ENCODE measurements at places on chromosomes 1 and 21. TPM values are rescaled to one million over a fixed set of nuclear protein-coding genes. Genes with fewer than 3 reads are reported as not detected.

The LAPTM5 gene
- 3.4 TPM for total RNA-seq

GRCh38 chr1:36866169-36866814 is 168.0 kb downstream of the GRIK3 start:
- DNase-seq = no peak

DNA sequence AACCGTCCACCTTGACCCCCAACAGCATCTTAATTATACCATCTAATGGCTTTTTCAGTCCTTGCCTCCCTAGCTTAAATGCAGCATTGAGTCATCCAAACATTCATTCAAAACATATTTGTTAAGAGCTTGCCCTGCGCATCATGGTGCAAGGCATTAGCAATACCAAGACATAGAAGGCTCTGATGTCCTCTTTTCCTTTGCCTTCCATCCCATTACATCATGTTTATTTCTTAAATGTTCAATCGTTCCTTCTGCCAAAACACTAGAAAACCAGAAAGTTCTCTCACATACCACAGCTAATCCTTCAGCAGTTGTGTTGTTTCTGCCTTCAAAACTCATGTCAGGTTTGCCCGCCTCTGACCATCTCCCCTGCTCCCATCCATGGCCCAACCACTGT is 29.8 kb upstream of the VTCN1 start:
- DNase-seq = no peak

DNA sequence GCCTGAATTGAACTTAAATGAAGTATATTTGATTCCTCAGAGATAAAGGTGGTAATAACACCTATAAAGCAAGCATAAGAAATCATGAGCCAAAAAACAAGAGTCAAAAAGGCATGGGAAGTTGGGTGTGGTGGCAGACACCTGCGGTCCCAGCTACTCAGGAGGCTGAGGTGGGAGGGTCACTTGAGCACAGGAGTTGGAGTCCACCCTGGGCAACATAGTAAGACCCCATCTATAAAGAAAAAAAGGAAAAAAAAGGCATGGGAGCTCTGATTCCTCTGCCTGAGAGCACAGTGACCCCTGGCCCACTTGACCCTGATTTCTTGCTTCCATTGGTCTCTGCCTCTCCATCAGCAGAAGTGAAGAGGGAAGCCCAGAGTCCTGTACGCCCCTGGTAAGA is 40.3 kb downstream of the MT1HL1 start:
- no peak for DNase-seq

The ACTA1 gene
- total RNA-seq = not detected

The LCE6A gene
- total RNA-seq = not detected

DNA sequence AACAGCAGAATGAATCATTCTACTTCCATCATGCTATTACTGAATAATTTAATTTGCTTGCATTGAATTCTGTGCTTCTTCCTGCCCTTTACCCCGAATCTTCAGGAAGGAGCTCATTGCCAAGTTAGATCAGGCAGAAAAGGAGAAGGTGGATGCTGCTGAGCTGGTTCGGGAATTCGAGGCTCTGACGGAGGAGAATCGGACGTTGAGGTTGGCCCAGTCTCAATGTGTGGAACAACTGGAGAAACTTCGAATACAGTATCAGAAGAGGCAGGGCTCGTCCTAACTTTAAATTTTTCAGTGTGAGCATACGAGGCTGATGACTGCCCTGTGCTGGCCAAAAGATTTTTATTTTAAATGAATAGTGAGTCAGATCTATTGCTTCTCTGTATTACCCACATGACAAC is 44.2 kb downstream of the MAP3K7CL start:
- DNase-seq = peak; percentile 44

DNA sequence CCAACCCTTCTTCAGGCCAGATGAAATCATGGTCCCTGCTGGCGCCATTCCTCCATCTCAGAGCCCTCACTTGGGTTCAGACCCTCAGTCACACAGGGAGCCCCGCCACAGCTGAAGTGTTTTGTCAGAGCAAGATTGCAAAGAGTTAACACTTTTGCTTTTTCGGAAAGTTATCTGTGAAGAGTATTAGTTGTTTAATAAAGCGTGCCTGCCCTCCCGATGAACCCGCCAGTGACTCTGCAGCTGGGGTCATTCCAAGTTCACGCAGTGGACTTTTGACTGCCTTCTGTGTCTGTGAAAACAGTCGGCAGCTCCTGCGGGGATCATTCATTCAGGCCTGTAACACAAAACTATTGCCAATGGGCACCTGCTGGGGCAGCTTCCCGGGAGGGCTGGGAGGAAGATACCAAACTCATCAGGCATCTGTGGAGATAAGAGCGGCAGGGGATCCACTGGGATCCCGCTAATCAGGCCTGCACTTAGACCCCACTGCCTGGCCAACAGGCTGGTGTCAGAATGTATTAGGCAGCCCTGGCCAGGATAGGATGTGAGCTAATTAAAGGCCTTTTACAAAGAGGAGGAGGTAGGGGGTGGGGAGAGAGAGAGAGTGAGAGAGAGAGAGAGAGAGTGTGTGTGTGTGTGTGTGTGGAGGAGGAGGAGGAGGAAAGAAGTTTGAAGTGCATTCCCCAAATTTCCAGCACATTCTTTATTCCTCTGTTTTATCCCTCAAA is 184.5 kb downstream of the DHRS3 start:
- peak; percentile 56 for DNase-seq

The KLHL20 gene
- total RNA-seq = 21.8 TPM

DNA sequence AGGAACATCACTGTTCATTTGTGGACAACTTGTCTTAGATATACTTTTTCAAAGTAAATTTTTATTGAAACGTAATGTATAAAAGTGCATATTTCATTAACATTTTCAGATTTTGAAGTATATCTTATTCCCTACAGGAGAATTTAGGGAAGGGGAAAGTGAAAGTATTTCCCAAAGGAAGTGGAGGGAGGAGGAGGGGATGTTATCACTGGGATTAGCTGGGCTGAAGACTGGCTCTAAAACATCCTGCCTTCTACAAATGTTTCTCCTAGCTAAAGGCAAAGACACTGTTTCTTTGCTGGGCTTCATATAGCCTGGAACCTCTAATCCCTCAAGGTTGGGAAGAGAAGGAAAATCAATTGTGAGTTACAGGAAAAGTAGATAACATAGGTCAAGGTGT is 7.1 kb upstream of the ZNF697 start:
- DNase-seq = peak; percentile 28

DNA sequence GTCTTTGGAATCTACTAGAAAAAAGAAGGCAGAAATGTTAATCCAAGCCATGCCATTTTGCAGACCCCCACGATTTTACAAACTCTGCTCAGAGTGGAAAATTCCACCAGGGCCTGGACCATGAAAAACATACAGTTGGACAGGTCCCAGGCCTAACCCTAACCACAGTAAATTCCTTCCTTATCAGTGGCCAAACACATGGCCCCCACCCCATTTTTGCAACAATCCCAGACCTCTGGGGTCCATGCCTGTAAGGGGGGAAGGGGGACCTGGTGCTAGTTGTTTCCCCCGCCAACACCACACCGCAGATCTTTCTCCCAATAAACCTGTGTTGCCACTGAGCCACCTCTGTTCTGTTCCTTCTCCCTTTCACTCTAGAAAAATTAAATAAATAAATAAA is 1352.7 kb downstream of the AMY1C start:
- no peak for DNase-seq

DNA sequence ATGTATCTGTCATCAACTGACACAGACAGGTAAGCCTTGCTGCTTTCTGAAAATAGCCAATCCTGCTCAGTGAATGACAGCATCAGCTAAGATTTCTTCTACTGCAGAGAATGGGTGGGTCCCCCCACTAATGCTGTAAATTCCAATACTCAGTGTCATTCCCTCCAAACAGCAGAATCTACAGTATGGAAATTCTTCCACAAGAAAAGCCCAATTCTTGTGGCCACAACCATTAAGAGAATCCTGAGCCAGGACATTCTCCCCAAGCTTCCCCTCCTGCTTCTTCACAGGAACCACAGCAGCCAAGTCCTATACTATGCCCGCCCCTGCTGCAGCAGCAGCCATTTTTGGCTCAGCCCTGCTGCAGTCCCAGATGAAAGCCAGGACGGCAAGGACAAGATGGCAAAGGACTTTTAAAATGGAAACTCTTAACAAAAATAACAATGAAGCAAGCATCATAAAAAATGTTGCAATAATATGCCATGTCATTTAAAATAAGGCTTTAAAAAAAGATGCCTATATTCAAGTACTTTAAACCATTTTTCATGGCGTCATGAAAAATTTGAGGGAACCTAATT is 26.8 kb downstream of the EIF4G3 start:
- DNase-seq = peak; percentile 96

Data from M059J (cell line).